ENCODE measurements at places on chromosomes 4 and X. TPM values are rescaled to one million over a fixed set of nuclear protein-coding genes. Genes with fewer than 3 reads are reported as not detected.

VGLL1 gene
- not detected for total RNA-seq

TRIM75 gene
- total RNA-seq, result not detected

CD38 gene
- total RNA-seq, result 62.9 TPM

MXRA5 gene
- total RNA-seq, result not detected

LRP2BP gene
- total RNA-seq, result 1.1 TPM

CFAP97 gene
- 47.3 TPM for total RNA-seq

- DNase-seq, result no peak
- no peaks in the 10 kb centered on the region for H3K36me3 ChIP-seq
- no peaks in the 10 kb centered on the region for H3K4me1 ChIP-seq
- no peaks in the 10 kb centered on the region for H3K27me3 ChIP-seq
- no peak overlapping the region for H3K27ac ChIP-seq
- H3K4me3 ChIP-seq, result no peak overlapping the region
Observed at GRCh38 chr4:86256086-86256485, 103.8 kb downstream of the MAPK10 start.

- no peaks in the 10 kb centered on the region for H3K27me3 ChIP-seq
- H3K36me3 ChIP-seq, result no peaks in the 10 kb centered on the region
- H3K4me1 ChIP-seq, result no peaks in the 10 kb centered on the region
- no peak overlapping the region for H3K27ac ChIP-seq
Observed at GRCh38 chr4:139768366-139768765, 102.7 kb downstream of the MGST2 start.

DNA sequence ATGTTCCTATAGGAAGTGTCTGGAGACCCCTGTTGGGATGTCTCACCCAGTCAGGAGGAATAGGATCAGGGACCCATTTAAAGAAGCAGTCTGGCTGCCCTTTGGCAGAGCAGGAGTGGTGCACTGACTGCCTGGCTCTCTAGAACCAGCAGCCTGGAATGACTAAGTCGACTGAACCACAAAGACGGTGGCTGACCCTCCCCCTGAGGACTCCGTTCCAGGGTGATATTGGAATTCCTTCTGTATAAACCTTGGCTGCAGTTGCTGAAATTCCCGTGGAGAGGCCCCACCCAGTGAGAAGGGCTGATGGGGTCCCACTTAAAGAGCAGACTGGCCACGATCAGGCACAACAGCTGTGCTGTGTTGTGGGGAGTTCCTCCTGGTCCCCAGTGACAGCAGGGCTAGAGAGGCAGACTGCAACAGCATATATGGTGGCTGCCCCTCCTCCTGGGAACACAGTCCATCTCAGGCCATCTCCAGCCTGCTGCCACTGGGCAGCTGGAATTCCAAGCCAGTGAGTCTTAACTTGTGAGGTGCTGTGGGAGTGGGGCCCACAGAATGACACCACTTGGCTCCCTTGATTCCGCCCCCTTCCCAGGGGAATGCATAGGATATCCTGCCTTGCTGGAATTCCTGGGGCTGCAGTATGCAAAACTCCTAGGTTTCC, 41.8 kb upstream of the RLIM start:
- no peak overlapping the region for H3K27ac ChIP-seq
- no peaks in the 10 kb centered on the region for H3K4me1 ChIP-seq
- H3K36me3 ChIP-seq, result no peaks in the 10 kb centered on the region
- peaks cover 36% of the 10 kb centered on the region for H3K27me3 ChIP-seq

- no peak for DNase-seq
- peaks cover 4% of the 10 kb centered on the region for H3K36me3 ChIP-seq
- H3K27ac ChIP-seq, result no peak overlapping the region
- H3K4me1 ChIP-seq, result peaks cover 52% of the 10 kb centered on the region
- no peaks in the 10 kb centered on the region for H3K27me3 ChIP-seq
Observed at GRCh38 chr4:40579983-40580382, 49.7 kb downstream of the RBM47 start.

DNA sequence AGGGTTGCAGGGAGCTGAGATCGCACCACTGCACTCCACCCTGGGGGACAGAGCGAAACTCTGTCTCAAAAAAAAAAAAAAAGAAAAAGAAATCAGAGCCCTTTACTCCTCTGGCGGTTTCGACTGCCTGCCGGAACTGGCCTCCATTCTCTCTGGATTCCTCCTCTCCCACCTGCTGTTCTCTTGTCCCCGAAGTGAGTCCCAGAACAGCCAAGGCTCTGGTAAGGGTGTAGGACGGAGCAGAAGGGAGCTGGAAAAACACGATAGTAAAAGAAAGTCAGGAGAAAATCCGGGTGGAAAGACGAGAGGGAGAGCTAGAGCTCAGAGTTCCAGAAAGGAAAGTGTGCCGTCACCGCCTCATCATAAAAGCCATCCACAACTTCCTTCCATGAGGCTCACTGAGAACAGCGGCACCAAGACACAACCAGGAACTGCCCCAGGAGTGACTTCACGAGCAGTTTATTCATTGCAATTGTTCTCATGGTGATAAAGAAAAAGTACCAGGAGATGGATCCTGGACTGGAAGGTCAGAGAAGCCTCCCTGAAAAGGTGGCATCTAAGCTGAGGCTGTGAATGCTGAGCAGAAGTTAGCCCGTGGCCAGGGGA, 12.3 kb downstream of the TLR3 start:
- no peaks in the 10 kb centered on the region for H3K36me3 ChIP-seq
- no peak overlapping the region for H3K4me3 ChIP-seq
- H3K27ac ChIP-seq, result no peak overlapping the region
- no peak for DNase-seq

DNA sequence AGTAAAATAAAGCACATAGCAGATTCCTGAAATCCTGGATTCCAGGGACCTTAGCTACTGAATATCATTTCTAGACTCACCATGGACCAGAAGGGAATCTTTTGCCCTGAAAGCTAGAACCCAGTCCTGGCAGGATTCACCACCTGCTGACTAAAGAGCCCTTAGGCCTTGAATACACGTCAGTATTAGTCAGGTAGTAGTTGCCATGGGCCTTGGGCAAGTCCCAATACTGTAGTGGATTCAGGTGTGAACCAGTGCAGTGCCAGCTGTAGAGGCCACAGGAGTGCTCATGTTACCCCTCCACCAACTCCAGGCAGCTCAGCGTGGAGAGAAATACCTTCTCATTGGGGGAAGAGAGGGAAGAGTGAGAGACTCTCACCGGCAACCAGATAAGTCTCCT, 64.1 kb upstream of the UBQLN2 start:
- peaks cover 7% of the 10 kb centered on the region for H3K36me3 ChIP-seq
- H3K27me3 ChIP-seq, result peaks cover 27% of the 10 kb centered on the region
- no peak overlapping the region for H3K4me3 ChIP-seq
- H3K4me1 ChIP-seq, result no peaks in the 10 kb centered on the region

DNA sequence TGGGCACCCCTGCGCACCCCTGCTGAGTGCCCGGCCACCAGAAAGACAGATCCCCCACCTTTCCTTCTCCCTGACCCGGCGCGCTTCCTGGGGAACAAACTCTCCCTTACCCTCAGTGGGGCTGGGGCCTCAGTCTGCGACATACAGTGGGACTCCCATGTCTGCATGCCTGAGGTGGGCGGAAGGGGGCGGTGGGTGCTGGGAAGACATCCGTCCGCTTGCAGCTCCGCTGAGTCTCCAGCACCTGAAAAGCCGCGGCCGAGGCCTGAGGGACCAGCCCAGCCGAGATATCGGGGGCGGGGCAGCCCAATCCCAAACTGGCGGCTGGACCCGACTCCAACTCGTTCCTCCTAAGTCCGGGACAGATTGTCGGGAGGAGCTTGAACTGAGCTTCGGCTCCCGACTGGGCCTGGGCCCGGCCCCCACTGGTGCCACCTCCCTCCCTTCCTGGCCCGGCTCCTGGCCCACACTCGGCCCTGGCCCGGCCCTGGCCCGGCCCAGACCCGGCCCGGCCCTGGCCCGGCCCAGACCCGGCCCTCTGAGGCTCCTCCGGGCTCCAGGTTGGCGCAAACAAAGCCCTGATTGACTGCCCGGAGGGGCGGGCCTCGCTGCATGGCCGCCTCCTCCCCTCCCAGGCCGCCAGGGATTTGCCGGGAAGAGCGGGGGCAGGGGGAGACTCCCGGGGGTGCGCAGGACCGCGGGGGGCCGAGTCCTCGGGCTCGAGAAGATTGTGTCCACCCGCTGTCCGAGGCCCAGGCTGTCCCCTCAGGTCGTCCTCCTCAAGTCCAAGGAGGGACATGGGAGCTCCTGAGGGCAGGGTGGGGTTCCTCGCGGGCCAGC, 877 bp upstream of the SLC16A2 start:
- H3K27ac ChIP-seq, result no peak overlapping the region
- H3K27me3 ChIP-seq, result peaks cover 62% of the 10 kb centered on the region
- peaks cover 11% of the 10 kb centered on the region for H3K4me1 ChIP-seq
- no peaks in the 10 kb centered on the region for H3K36me3 ChIP-seq
- DNase-seq, result peak; percentile 29
- H3K4me3 ChIP-seq, result peak overlapping the region; percentile 87

DNA sequence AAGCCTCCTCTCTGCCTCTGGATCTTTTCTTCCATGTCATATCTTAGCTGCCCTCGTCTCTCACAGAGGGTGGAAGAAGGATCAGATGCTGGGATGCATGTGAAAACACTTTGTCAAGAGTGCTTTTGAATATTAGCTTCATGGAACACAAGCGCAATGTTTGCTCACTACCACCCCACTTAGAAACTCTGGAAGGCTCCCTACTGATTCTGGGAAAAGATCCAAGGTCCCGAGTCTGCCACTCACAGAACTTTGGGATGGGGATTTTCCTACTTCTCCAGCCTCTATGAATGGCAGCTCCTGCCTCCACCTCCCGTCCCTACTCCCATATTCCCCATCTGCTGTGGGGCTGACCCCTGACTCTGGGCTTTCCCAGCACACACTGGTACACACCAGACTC, 40.2 kb upstream of the CRMP1 start:
- H3K4me3 ChIP-seq, result no peak overlapping the region
- no peaks in the 10 kb centered on the region for H3K4me1 ChIP-seq
- no peak overlapping the region for H3K27ac ChIP-seq
- DNase-seq, result no peak
- peaks cover 11% of the 10 kb centered on the region for H3K27me3 ChIP-seq

DNA sequence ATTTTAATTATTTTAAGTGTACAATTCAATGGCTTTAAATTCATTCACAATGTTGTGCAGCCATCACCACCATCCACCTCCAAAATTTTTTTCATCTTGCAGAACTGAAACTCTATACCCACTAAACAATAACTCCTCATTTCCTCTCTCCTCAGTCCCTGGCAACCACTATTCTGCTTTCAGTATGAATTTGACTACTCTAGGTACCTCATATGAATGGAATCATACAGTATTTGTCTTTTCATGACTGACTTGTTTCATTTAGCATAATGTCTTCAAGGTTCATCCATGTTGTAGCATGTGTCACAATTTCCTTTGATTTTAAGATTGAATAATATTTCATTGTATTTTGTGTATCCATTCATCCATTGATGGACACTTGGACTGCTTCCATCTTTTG, 46.9 kb downstream of the KIF4A start:
- H3K36me3 ChIP-seq, result peaks cover under 1% of the 10 kb centered on the region
- no peak overlapping the region for H3K4me3 ChIP-seq
- H3K27ac ChIP-seq, result no peak overlapping the region

GRCh38 chrX:118261151-118261550, 84.8 kb upstream of the WDR44 start:
- H3K27me3 ChIP-seq, result peaks cover 47% of the 10 kb centered on the region
- no peak overlapping the region for H3K27ac ChIP-seq
- no peaks in the 10 kb centered on the region for H3K36me3 ChIP-seq
- H3K4me1 ChIP-seq, result peaks cover 5% of the 10 kb centered on the region
- DNase-seq, result no peak

GRCh38 chr4:171846232-171846631, 33.0 kb downstream of the GALNTL6 start:
- H3K4me3 ChIP-seq, result no peak overlapping the region
- no peak overlapping the region for H3K27ac ChIP-seq
- no peaks in the 10 kb centered on the region for H3K27me3 ChIP-seq
- H3K36me3 ChIP-seq, result no peaks in the 10 kb centered on the region
- no peaks in the 10 kb centered on the region for H3K4me1 ChIP-seq
- DNase-seq, result peak; percentile 9

GRCh38 chr4:22502895-22503814, 12.7 kb downstream of the ADGRA3 start:
- H3K4me1 ChIP-seq, result peaks cover 10% of the 10 kb centered on the region
- H3K4me3 ChIP-seq, result no peak overlapping the region
- no peaks in the 10 kb centered on the region for H3K36me3 ChIP-seq
- H3K27ac ChIP-seq, result no peak overlapping the region
- no peaks in the 10 kb centered on the region for H3K27me3 ChIP-seq

GRCh38 chrX:20060961-20061748, 55.6 kb downstream of the MAP7D2 start:
- no peaks in the 10 kb centered on the region for H3K36me3 ChIP-seq
- H3K4me1 ChIP-seq, result peaks cover 8% of the 10 kb centered on the region
- no peak for DNase-seq

DNA sequence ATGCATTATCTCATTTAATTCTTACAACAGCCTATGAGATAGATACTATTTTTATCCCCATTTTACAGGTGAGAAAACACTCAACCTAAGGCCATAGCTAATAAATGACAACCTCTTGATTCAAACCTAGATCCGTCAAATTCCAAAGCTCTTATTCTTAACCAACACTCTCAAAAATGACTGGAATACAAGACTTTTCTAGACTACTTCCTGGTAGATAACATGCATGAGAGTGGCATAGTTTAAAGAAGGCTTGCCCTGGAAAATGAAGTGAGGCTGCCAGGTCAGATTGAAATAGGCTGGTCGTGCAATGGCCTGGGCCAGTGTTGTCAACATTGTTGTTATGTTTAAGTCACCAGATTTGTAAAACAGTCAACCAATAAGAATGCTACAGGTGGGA, 86.6 kb downstream of the DNAAF6 start:
- no peak for DNase-seq
- H3K4me1 ChIP-seq, result no peaks in the 10 kb centered on the region
- H3K36me3 ChIP-seq, result no peaks in the 10 kb centered on the region

GRCh38 chrX:154300816-154301215, 5.2 kb downstream of the TKTL1 start:
- H3K27ac ChIP-seq, result no peak overlapping the region
- no peaks in the 10 kb centered on the region for H3K4me1 ChIP-seq
- no peak overlapping the region for H3K4me3 ChIP-seq
- H3K27me3 ChIP-seq, result peaks cover 11% of the 10 kb centered on the region
- no peak for DNase-seq
